ENCODE measurements at places on chromosomes 13 and 19.

- no peak for DNase-seq
Observed at GRCh38 chr19:51140441-51140840, 1.7 kb upstream of the SIGLEC7 start.

GRCh38 chr13:108915095-108915633 is 285.8 kb downstream of the MYO16 start:
- no peak for DNase-seq

- DNase-seq = peak; percentile 100
Observed at GRCh38 chr19:38849860-38850435, at the start of gene HNRNPL. Gene HNRNPL, minus strand, starts transcription at chr19:38849986. Its CDS starts 20 bp downstream, at chr19:38849966.

GRCh38 chr19:38658462-38659306 is 11.2 kb downstream of the ACTN4 start:
- peak; percentile 54 for DNase-seq

DNA sequence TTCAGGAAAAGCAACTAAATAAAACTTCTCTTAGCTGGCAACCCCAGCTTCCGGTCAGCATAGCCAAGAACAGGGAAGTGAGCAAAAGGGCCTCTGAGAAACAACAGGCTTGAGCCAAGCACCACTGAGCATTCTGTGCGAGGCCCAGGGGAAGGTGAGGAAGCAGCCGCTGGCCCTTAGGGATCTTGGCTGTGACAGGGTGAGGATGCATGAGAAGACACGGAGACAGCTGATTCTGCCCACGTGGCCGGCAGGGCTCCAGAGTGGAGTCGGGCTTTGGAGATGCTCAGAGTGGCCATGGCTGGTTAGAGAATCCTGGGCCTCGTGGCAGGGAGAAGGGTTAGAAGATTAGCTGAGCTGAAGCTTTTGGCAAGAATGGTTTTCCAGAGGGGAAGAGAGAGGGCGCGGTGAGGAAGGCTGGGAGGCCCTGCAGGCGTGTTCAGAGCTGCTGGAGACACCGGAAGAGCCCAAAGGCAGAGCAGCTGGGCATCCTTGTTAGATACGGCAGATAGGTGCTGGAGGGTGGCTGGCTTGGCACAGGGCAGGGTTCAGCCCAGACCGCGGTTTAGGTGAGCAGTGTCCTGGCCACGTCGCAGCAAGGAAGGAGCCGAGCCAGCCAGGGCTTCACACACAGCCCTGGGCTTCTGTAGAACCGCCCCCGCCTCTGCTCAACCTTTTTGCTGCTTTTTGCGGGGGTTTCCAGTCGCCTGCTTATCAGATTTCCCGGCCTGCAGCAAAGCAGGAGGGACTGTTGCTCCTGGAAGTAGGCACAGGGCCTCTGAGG is 17.3 kb downstream of the UPF1 start:
- no peak for DNase-seq

- no peak for DNase-seq
Observed at GRCh38 chr19:27765912-27766725, 1446.8 kb downstream of the UQCRFS1 start.

DNA sequence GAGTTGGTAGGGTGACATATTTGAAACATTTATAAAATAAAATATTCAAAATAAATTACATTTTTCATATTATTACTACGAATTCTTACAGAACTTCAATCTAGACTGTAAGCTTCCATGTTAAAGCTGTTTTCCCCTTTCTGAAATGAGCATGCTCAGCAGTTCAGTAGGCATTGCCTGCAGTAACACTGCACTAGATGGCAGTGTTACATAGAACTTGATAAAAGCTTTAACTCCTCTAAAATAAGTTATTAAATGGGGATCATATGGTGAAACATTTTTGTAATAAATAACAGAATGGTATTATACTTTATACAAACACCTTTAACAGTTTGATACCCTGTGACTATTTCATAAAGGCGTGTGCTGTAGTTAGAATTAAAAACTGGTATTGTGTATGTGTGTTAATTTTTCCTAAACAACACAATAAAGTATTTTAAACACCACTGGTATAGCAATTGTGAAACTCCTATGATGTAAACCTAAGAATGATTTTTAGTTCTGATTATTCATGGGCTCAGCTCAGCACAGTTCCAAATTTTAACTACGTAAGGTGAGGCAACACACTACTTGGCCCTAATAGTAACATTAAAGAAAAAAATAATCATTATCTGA is 11.6 kb upstream of the GPR18 start:
- no peak for DNase-seq

DNA sequence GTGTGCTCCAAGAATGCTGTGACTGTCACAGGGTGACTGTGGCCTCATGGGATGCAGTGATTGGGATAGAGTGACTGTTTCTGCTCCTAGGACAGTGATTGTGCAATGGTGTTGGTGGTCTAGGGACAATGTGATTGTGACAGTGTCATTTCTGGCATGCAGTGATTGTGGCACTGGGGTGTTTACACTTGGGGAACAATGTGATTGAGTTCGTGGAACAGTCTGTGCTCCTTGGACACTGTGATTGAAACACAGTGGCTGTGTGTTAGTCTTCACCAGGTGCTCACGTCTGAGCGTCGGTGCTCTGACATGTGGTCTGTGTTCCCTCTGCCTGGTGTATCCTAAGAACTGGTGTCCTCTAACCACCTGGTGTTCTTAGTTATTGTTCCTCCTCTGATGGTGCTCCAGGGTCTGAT is 1.7 kb downstream of the PDE4A start:
- no peak for DNase-seq

GRCh38 chr13:102286326-102286725 is 115.5 kb downstream of the FGF14 start:
- no peak for DNase-seq

- no peak for DNase-seq
Observed at GRCh38 chr13:59893266-59893665, 270.5 kb downstream of the DIAPH3 start.

- no peak for DNase-seq
Observed at GRCh38 chr19:30590596-30591229, 218.5 kb downstream of the ZNF536 start.

GRCh38 chr13:20407759-20408158 is 117.9 kb downstream of the CRYL1 start:
- DNase-seq = no peak

GRCh38 chr19:50461066-50461875 is 15.0 kb upstream of the EMC10 start:
- DNase-seq = peak; percentile 27

DNA sequence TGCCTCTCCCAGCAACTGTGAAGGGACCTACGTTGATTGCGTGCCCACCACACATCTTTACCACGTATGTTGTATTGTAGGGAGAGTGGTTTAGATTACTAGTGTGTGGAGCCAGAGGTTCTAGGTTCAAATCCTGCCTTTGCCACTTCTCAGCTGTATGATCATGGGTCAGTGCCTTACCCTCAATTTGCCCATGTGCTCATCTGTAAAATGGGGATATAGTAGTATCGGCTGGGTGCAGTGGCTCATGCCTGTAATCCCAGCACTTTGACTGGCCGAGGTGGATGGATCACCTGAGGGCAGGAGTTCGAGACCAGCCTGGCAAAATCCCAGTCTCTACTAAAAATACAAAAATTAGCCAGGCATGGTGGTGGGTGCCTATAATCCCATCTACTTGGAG is 578 bp upstream of the LGALS4 start:
- DNase-seq = no peak

DNA sequence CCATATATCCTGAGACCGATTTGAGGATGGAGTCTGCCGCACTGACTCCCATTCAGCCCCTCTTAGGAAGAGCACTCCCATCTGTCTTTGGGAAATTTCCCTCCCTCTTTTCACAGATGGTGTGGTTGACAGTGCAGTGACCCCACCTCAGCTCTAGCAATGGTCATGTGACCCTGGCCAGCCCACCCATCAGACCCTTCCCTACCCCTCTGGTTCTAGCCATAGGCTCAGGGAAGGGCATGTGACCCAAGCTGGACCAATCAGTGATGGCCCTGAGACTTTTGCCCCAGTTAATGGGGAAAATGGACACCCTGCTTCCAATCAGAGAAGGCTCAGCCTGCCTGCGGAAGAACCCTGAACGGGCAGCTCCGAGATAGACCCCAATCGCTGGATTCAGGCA is 26.3 kb downstream of the IL12RB1 start:
- DNase-seq = no peak

- DNase-seq = no peak
Observed at GRCh38 chr19:49920624-49921363, 8.2 kb upstream of the ATF5 start.

DNA sequence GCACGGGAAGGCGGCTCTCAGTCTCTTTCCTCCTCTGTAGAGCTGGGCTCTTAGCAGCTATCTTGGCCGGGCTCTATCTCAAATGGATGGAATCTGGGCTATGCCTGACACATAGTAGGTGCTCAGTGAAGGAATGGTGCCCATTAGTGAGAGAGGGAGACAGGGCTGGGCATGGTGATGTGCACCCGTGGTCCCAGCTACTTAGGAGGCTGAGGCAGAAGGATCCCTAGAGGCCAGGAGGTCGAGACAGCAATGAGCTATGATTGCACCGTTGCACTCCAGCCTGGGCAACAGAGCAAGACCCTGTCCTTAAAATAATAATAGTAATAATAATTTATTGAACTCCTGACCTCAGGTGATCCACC is 14.7 kb downstream of the KLF2 start:
- DNase-seq = no peak

- DNase-seq = no peak
Observed at GRCh38 chr13:105543742-105544141, 991.7 kb downstream of the EFNB2 start.

DNA sequence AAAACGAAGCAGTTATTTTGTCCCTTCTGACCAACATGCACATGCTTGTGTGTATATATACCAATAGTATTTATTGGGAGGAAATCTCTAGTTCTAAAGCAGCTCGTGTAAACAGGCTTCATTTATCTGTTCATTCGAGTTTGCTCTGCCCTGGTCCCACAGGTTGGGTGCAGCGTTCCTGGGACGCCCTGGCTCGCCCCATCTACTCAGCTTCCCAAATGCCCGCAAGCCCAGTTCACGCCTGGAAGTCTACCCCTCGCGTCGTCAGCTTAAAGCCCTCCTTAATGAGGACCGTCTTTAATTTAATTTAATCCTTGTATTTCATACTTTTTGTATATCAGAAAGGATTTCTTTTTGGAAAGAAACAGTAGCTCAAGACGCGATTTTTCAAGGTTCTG is 604 bp downstream of the THSD1 start:
- DNase-seq = no peak

DNA sequence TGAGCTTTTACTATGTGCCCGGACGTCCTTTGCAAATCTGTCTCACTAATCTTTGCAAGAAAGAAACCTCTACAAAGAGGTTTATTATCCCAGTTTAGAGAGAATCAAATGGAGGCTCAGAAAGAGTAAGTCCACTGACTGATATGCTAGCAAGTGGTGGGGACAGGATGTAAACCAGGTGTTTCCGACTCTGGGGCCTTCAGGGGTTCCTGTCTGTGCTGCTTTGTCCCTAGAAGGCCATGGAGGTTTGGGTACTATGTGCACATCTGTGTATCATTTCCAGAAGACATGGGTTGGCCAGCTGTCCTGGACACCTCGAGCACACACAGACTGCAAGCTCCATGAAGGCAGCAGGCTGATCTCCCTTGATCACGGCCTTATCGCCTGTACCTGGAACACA is 1.2 kb upstream of the KPTN start:
- no peak for DNase-seq

DNA sequence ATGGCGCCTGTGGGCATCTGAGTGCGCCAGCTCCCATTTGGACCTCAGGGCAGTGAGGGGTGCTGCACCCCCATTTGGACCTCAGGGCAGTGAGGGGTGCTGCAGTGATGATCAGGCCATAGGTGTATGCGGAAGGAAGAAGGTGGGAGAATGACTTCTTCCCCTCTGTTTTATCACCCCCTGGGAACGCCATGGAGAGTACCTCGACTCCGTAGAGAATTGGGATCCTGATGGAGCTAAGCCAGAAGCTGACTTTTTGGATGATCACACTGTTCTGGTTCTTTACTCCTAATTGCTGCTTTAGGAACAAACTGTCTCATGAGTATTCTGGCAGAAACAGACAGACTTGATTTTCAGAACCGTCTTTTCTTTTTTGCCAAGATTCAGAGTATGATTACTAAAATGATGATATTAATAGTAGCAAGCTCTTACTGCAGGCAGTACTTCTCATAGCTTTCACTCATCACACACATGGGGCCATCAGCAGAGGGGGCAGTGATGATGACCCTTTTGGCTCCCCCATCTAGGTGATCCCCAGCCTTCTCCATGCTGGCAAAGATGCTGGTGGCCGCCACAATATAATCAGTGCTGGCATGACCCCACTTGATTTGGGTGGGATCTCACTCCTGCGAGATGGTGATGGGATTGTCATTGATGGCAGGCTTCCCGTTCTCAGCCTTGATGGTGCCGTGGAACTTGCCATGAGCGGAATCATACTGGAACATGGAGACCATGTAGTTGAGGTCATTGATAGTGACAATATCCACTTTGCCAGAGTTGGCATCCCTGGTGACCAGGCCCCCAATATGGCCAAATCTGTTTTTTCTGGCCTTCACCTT is 10.3 kb upstream of the UBAC2 start:
- DNase-seq = no peak

GRCh38 chr19:57927587-57927986 is 7.6 kb downstream of the ZNF418 start:
- DNase-seq = no peak

- no peak for DNase-seq
Observed at GRCh38 chr19:53947624-53948023, 15.1 kb upstream of the CACNG8 start.

DNA sequence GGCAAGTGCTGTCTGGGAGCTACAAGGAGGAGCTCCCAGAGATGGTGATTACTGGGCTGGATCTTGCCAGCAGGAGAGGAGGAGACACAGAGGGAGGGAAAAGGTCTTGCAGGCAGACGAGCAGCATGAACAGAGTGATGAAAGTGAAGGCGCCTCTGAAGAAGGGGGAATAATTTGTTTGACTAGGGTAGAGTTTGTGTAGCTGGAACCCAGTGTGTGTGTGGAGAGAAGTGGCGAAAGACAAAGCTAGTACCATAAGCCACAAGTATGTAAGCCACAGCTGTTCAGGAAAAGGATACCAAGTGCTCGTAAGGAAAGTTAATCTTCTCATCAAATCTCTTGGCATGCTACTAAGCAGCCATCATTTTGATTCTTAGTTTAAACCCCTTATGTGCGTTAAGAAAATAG is 5.4 kb downstream of the FLT1 start:
- no peak for DNase-seq
